ENCODE measurements at places on chromosomes 2 and 18.

GRCh38 chr2:227536445-227536844 is 62.2 kb upstream of the SCYGR2 start:
- DNase-seq, result no peak

- DNase-seq, result no peak
Measured at GRCh38 chr2:207734264-207734635, 22.8 kb downstream of the CCNYL1 start.

DNA sequence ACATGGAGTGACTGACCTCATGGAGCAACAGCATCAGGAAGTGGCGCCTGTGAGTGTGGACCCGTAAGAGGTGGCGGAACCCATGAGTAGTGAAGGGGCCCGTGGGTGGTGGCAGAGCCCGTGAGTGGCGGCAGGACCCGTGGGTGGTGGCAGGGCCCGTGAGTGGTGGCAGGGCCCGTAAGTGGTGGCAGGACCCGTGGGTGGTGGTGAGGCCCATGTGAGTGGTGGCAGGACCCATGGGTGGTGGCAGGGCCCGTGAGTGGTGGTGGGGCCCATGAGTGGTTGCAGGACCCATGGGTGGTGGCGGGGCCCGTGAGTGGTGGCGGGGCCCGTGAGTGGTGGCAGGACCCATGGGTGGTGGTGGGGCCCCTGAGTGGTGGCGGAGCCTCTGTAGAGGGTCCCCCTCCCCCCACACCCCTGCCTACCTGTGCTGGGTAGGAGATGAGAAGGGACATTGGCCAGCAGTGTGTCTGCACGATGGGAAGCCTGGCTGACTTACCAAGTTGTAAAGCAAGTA is 407.7 kb upstream of the SALL3 start:
- DNase-seq, result no peak

- DNase-seq, result no peak
Measured at GRCh38 chr2:25159949-25160348, 8.4 kb downstream of the POMC start.

DNA sequence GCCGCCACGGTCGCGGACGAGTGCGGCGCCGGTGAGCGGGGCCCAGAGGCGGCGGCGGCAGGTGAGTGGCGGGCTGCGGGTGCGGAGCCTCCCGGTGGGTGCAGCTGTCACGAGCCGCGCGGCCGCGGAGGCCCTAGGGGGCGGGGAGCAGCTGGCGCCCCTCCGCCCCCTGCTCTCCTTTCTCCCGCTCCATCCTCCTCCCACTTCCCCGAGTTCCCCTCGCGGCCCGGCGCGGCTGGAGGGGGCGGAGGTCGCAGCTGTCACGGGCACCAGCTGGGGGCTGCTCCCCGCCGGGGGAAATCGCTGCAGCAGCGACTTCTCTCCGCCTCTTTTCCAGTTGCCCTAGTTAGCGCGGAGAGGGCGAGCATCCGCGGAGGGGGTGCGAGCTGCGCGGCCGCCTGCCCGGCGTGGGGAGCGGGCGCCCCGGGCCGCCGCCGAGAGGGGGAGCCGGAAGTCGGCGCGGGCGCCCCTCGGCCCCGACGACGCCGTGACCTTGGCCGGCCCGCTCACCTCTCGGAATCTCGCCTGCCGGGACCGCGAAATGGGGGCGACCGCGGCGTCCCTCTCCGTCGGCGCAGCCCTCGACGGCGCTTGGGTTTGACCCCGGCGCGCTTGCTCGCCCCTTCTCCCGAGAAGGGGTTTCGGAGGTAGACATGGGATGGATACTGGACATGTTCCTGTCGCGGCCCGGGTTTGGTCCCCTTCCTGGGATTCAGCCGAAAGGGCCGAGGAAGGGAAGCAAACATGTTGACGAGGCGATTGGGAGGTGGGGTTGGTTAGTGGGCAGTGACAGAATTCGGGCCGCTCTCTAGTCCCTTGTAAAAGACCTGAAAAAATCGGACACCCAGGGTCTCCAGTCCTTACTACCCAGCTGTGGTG is 727 bp downstream of the NCOA1 start:
- peak; percentile 59 for DNase-seq

GRCh38 chr18:76803814-76804213 is 18.5 kb upstream of the ZNF236 start:
- peak; percentile 81 for DNase-seq

- no peak for DNase-seq
Measured at GRCh38 chr18:48504819-48505218, 34.0 kb upstream of the CTIF start.

DNA sequence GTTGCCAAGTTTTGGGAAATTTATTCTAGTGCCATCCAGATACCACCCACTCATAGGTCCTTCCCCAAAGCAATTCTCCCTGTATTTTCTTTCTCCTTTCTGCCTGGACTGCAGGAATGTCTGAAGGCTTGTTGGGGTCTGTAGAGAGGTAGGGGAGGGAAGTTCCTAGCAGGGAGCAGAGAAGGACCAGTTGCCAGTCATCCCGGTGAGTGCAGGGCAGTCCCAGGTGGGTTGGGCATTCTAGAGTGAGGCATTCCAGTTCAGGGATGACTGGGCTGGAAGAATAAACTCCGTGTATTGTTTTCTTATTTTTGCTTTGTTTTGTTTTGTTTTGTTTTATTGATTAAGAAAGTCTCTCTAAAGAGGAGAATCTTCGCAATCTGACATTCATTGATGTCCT is 58.1 kb downstream of the SPATS2L start:
- DNase-seq, result no peak

GRCh38 chr2:239103125-239104098 is 255.5 kb downstream of the TWIST2 start:
- no peak for DNase-seq

DNA sequence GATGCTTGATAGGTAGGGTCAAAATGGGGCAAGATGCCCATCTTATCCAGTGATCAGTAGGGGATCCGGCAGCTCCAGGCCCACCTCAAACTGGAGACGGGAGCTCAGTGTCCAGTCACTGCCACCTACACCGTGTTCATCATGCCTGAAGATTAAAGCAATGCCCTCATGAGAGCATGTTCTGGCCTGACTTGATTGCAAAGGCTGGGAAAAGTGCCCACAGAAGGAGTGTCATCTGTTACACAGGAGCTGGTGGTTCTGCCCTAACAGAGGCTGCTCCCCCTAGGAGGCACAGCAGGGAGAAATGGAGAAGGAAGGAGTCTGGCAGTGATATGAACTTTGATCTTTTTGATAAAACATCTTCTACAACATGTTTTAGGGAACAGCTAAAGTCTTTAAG is 92.3 kb downstream of the CCBE1 start:
- no peak for DNase-seq

GRCh38 chr2:236608710-236609109 is 39.1 kb downstream of the ACKR3 start:
- DNase-seq, result no peak

DNA sequence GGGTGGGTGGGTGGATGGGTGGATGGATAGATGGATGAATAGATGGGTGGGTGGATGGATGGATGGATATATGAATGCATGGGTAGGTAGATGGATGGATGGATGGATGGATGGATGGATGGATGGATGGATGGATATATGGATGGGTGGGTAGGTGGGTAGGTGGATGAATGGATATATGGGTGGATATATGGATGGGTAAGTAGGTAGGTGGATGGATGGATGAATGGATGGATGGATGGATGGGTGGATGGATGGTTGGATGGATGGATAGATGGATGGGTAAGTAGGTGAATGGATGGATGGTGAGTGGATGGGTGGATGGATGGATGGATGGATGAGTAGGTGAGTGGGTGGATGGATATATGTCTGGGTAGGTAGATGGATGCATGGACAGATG is 36.1 kb downstream of the MCFD2 start:
- no peak for DNase-seq

DNA sequence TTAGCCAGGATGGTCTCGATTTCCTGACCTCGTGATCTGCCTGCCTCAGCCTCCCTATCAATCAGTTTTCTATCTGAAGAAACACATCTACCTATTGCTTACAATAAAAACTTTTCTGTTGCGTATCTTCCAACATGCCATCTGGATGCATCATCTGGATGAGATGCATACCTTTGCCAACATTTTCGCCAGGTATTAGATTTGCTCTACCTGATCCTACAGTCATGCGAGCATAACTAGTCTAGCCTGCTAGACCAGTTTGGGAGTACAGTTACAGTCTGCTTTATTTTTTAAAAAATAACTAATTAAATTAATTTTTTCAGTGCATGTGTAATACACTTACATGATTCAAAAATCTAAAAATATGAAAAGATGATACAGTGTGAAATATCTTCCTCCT is 334.0 kb upstream of the MEX3C start:
- no peak for DNase-seq

- no peak for DNase-seq
Measured at GRCh38 chr2:98027538-98027937, 31.8 kb upstream of the TMEM131 start.

- DNase-seq, result no peak
Measured at GRCh38 chr18:63970809-63971205, 926 bp downstream of the SERPINB8 start.

DNA sequence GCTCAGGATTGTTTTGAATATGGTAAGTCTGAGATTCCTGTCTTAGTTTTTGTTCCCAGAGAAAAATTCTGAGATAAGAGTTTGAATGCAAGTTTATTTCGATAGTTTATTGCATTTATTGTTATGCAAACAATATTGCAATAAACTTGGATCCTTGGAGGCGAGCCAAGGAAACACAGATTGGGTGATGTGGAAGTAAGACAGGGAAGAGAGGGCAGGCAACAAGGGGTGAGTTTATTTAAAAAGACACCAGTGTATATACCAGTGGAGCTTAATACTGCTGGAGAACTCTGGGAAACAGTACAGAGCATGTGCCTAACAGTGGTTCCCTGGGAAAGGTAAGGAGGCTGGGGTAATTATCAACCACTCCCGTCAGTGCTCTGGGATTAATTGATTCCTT is 87.5 kb upstream of the NEDD4L start:
- no peak for DNase-seq

Measured in activated CD4-positive, alpha-beta T cell treated with anti-CD3 and anti-CD28 coated beads, Interleukin-10, Interleukin-2, amounts not matched to agents 100 ng/mL and 50 ng/mL, durations not matched to agents 16 hours and 8 hours (primary cell).